Glomerular endothelial cell (primary cell): ENCODE measurements at places on chromosomes 7 and 10.

GRCh38 chr10:91251430-91252056 lies 31.1 kb downstream of the PCGF5 start:
- peak; percentile 37 for DNase-seq

GRCh38 chr10:24352399-24352798 lies 143.5 kb downstream of the KIAA1217 start:
- no peak for DNase-seq

GRCh38 chr10:70343312-70343711 lies 39.1 kb downstream of the LRRC20 start:
- DNase-seq: no peak

GRCh38 chr10:103921750-103922195 lies 3.8 kb upstream of the STN1 start:
- DNase-seq: no peak

GRCh38 chr7:117231047-117231359 lies 91.9 kb downstream of the WNT2 start:
- DNase-seq: no peak

DNA sequence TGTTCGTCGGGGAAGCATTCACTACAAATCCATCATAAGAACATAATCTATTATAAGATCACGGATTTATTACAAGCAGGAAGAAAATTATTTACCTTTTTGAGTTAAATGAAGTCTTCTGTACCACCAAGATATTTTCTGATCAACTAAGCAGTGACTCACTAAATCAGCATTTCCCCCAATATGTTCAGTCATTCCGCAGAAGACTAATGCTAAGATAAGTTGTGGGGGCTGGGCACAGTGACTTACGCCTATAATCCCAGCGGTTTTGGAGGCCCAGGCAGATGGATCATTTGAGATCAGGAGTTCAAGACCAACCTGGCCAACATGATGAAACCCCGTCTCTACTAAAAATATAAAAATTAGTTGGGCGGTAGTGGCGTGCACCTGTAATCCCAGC lies 144.2 kb upstream of the EGR2 start:
- no peak for DNase-seq

DNA sequence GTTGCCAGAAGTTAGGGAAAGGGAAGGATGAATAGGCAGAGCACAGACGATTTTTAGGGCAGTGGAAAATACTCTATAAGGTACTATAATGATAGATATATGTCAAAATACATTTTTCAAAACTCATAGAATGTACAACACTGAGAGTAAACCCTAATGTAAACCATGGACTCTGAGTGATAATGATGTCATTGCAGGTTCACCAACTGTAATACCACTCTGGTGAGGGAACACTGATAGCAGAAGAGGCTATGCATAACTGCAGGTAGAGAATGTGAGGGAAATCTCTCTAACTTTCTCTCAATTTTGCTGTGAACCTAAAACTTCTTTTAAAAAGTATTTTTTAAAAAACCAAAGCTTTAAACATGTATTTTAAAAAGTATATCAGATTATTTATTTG lies 22.1 kb downstream of the POT1 start:
- DNase-seq: no peak

- no peak for DNase-seq
Observed at GRCh38 chr10:86205306-86206239, 161.0 kb downstream of the GRID1 start.

DNA sequence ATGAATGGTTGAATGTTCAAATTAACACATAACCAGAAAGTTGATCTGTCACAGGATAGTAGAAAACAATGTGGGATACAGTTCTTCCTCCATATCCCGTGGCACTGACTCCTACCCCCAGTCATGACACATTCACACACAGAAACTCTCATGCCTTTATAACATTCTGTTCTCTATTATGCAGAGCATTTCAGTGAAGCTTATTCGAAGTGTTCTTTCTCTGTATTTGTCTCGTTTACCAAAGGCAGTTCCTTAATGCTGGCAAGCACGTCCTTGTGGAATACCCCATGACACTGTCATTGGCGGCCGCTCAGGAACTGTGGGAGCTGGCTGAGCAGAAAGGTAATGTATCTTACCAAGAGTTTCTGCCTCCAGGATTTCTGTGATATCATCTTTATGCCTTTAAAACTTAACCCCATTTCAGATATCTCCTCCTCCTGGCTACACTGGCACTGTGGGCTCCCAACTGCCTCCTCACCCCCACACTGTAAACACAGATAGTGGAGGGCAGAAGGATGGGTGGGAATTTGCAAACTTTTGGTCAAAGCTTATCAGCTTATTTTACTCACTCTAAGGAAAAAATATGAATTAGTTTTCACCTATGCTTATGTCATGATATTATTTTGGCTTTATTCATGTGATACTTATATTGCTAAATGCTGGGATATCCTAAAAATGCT lies 34.1 kb downstream of the BLVRA start:
- no peak for DNase-seq

GRCh38 chr7:12130609-12131008 lies 80.5 kb upstream of the TMEM106B start:
- no peak for DNase-seq

DNA sequence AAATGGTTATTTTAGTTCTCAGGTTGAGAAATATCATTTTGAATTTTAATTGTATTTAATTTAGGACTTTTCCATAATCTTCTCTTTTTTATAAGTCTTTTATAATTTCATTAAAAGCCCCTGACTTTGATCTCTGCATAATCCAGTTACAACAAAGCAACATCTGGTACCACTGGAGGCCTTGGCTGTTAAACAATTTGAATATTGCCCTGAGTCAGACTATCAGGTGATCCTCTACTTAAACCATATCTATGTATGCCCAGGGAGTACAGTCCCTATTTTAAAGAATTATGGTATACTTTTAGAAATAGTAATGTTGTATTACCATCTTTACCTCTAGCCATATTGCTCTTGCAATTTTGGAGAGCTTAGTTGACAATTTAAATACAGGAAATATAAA lies 119.1 kb downstream of the MAGI2 start:
- no peak for DNase-seq

DNA sequence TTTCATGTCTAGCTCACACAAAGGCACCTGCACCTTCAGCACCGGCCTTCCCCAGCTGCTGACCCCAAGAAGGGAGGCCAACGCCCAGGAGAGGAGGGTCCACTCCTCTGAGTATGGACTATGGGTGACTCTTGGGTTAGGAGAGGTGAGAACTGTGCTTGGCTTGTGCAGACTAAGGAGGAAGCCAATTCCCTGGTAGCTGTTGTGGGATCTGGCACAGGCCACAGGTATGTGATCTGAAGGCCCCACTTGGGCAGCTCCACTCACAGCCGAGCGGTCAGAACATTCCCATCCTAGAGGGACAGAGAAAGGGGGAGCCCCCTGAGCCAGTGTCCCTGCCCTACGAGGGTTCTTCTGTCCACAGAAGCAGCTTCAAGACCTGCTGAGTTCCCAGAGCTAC lies 52.8 kb upstream of the FIGNL1 start:
- no peak for DNase-seq

- no peak for DNase-seq
Observed at GRCh38 chr10:124005991-124006392, 87.4 kb downstream of the CHST15 start.

- no peak for DNase-seq
Observed at GRCh38 chr7:6628045-6628444, 9.1 kb upstream of the ZNF316 start.

DNA sequence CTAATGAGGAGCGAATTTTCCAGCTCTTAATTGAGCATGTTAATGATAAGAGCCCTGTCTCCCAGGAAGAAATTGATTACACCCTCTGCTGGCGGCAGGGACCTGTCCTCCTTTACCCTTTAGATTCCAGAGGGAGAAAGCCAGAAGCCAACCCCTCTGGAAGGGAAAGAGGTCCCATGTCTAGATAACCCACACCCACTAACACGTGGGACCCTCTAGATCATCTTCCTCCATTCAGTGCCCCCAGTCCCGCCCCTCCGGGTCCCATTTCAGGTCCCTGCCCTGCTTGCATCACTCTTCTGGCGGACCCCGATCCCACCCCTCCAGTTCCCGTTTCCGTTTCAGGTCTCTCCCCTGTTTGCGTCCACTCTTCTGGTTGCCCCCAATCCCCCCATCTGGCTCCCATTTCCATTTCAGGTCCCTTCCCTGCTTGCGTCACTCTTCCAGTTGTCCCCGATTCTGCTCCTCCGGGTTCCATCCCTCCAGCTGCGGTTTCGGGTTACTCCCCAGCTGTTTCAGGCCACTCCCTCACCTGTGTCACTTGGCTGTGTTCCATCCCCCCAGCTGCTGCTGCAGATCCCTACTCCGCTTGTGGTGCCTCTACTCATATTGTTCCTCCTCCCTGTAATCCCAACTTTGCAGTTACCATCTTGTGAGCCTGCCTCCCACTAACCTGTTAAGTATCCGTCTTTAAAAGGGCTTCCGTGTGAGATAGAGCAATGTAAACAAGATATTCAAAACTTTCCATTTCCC lies 202.4 kb downstream of the SH2D4B start:
- DNase-seq: no peak

DNA sequence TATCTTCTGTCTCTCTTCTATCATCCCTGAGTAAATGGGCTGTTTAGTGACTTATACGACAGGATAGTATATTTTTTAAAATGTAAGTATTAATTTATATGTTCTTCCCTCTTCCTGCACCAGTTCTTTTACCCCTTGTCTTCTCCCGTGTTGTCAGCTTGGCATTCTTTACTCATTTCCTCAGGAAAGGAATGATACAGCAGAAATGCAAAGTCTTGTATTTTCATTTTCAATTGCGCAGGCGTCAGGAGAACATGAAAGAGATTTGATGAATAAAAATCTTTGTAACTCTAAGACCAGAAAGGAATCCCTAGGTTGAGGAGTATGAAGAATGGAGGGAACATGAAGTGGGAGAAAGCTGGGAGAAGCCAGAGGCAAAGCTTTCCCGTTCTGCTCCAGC lies 18.8 kb upstream of the VPS41 start:
- DNase-seq: no peak

DNA sequence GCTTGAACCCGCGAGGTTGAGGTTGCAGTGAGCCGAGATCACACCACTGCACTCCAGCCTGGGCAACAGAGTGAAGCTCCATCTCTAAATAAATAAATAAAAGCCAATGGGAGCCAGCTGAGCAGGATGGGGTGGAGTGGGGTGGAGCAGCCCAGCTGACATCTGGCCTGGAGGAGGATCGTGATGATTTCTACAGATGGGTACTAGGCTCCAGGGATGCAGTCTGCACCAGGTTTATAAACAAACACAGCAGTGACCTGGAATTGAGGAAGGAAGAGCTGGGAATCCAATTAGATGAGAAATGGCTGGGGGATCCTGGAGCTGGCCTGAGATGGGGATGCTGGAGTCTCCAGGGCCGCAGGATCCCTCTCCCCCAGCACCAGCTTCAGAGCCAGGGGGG lies 7.3 kb upstream of the GRIFIN start:
- DNase-seq: no peak

- DNase-seq: no peak
Observed at GRCh38 chr10:15700078-15700674, 19.5 kb downstream of the ITGA8 start.

DNA sequence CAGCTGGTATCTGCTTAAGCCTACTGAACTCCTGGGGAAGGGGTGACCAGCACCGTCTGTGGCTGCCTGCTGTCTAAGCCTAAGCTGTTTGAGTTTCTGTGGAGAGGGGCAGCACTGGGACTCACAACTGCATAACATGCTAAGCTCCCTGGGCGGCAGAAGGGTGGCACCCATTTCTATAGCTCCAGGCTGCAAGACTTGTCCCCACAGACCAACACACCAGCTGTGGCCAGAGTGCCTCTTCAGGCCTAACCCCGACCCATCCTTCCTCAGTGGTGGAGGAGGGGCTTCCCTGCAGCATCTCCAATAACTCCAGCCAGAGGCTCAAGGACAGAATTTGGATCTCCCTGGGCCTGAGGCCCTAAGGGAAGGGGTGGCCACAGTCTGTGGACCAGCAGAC lies 464.1 kb downstream of the SEMA3D start:
- DNase-seq: no peak

DNA sequence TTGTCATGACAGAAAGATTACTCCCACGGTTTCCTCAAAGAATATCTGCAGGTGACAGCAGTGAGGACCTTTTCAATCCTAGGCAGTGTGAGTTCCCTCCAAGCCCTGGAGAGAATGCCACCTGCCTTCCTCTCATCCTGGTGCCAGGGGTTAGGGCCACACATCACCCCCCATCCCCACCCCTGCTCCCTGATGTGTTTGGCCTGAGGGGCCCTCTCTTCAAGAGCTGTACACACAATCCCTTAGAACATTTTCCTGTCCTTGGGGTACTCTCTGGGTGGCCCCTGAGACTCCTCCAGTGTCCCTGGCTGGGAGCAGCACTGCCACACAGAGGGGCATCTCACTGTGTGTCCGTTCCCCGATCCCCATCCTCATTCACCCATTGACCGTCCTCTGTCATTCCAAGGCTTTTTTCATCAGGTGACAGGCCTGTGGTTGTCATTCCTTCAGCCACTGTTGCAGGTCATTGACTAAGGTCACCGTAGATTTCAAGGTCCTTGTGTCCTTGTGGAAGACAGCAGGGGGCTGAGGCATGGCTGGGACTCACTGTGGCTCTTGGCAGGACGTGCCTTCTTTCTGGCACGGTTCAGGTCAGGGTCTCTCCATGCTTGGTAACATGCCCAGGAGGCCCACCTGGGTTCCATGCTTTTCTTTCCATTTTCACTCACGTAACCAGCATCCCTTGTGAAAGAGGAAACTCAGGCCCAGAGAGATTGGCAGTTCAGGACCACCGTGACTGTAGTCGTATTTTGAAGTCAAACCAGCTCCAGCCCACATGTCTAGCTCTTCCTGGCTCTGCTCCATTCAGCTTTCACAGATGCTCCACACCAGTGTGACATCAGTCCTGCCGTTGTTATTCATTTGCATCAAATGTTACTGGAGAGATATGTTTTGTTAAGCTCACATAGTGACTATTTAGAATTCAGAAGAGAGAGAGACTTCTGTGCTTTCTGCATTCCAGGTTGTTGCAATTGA lies 26.8 kb upstream of the BTBD16 start:
- no peak for DNase-seq

DNA sequence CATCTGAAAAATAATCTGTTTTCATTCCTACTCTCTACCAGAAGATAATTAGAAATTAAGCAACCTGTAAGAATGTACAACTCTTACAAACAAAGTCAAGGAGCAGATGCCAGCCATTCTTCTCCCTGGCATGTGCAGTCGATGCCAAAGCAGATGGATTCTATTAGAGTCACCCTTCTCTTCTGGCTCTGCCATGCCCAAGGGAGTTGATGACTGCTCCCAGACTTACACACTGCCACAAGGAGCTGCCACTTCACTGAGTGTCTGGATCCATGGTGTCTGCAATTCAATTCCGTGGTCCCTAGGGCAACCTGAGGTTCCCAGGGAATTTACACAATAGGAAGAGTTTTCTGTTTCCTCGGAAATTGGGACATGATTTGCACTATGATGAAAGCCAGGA lies 89.1 kb upstream of the IFRD1 start:
- no peak for DNase-seq

GRCh38 chr7:156003220-156004162 lies 191.2 kb upstream of the SHH start:
- DNase-seq: no peak
